ENCODE measurements at places on chromosomes 5 and 9. TPM values are rescaled to one million over a fixed set of nuclear protein-coding genes. Genes with fewer than 3 reads are reported as not detected.

SOHLH1 gene
- total RNA-seq = not detected

HAPLN1 gene
- 113 TPM for total RNA-seq

PAX5 gene
- total RNA-seq = not detected

- H3K27ac ChIP-seq = no peak overlapping the region
- DNase-seq = peak; percentile 30
- peaks cover 8% of the 10 kb centered on the region for H3K4me1 ChIP-seq
- no peaks in the 10 kb centered on the region for H3K36me3 ChIP-seq
These were observed 79.8 kb upstream of the SPATA31D4 start for GRCh38 chr9:81848472-81848871.

- no peak overlapping the region for H3K4me3 ChIP-seq
- DNase-seq = no peak
These were observed 222.4 kb upstream of the TNC start for GRCh38 chr9:115340314-115340713.

DNA sequence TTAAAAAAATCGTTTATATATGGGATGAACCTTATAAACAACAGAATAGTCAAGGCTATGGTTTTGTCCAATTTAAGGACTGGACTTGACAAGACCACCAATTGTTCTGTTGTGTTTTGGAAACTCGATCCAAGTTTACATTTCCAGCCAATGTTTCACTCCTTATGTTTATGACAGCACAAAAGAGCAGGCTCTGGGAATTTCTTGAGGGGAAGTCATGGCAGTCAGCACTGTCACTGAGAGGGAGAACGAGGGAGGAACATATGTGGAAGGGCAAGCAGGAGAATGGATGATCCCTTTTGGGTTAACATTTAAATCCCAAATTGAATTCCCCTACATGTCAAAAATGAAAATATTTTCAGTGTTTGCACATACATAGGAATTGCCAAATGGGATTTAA is 292.5 kb downstream of the MARCHF11 start:
- H3K27ac ChIP-seq = no peak overlapping the region
- peaks cover 2% of the 10 kb centered on the region for H3K27me3 ChIP-seq
- no peak for DNase-seq
- H3K4me1 ChIP-seq = peaks cover 18% of the 10 kb centered on the region
- H3K4me3 ChIP-seq = no peak overlapping the region

PCDHB8 gene
- total RNA-seq = 0.79 TPM

- H3K4me3 ChIP-seq = no peak overlapping the region
- DNase-seq = no peak
- no peak overlapping the region for H3K27ac ChIP-seq
- peaks cover 22% of the 10 kb centered on the region for H3K4me1 ChIP-seq
- no peaks in the 10 kb centered on the region for H3K27me3 ChIP-seq
These were observed 15.2 kb downstream of the NEK6 start for GRCh38 chr9:124272979-124273378.

PITX1 gene
- total RNA-seq = 14.0 TPM

DNA sequence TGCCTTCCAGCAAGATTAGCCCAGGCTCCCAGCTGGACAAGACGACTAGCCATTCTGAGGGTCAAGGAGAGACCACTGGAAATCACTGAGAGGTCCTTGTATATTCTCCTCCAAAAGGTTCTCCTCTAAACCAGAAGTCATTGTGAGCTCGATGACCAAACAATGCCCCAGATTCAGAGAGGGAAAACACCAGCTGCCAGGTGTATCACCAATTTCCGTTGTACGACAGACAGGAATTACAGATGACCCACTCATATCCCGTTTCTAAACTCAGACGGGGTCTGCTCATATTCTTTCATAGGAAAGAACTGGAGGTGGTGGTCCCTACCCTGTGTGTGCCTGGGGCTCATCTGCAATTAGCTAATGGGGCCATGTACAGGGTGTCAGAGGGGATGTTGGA is 14.2 kb downstream of the FAXDC2 start:
- H3K4me1 ChIP-seq = peaks cover 18% of the 10 kb centered on the region
- no peak overlapping the region for H3K4me3 ChIP-seq
- no peaks in the 10 kb centered on the region for H3K27me3 ChIP-seq
- DNase-seq = no peak
- no peak overlapping the region for H3K27ac ChIP-seq
- H3K36me3 ChIP-seq = no peaks in the 10 kb centered on the region

DNA sequence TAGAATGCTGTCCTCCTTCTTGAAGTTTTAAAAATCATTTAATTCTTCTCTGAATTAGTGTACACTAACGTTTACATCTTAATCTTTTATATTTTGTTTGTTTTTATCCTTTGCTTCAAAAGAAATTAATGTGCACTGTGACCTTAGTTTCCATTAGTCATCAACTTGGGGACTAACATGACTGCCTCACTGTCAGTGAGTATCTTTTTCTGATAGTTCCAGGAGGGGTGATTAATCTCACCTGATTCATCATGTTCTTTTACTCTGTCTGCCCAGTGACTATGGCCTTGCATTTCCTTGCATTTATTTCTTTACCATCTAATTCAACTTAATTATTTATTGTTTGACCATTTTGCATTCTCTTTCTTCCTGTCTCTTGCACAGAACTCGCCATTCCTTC is 33.4 kb upstream of the NR3C1 start:
- H3K4me1 ChIP-seq = peaks cover 58% of the 10 kb centered on the region
- no peaks in the 10 kb centered on the region for H3K27me3 ChIP-seq
- no peak for DNase-seq
- H3K36me3 ChIP-seq = no peaks in the 10 kb centered on the region
- H3K27ac ChIP-seq = no peak overlapping the region

DNA sequence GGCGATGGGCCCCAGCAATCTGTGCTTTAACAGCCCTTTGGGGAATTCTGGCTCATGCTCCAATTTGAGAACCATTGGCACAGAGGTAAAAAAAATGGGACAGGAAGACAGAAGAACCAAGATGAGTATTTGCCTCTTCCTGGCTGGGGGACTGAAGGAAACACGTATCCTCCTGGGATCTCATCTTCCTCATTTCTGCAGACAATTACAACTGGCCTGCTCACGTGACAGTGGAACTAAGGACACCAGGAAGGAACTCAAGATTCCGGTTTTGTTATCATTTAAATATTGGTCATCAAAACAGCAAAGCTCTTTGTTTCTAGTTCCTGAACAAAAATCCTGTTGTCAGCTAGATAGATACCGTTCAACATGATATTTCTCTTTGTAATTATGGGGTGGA is 216.0 kb upstream of the DAP start:
- H3K36me3 ChIP-seq = no peaks in the 10 kb centered on the region
- DNase-seq = no peak
- H3K4me1 ChIP-seq = no peaks in the 10 kb centered on the region
- no peak overlapping the region for H3K4me3 ChIP-seq

FOXD4L5 gene
- total RNA-seq = 0.09 TPM

STPG3 gene
- total RNA-seq = not detected

PROP1 gene
- not detected for total RNA-seq

GRCh38 chr5:147303976-147304375 is 69.2 kb downstream of the STK32A start:
- no peaks in the 10 kb centered on the region for H3K27me3 ChIP-seq
- peak; percentile 74 for DNase-seq
- peaks cover 38% of the 10 kb centered on the region for H3K4me1 ChIP-seq
- H3K4me3 ChIP-seq = peak overlapping the region; percentile 26
- H3K27ac ChIP-seq = peak overlapping the region; percentile 72
- H3K36me3 ChIP-seq = peaks cover 6% of the 10 kb centered on the region

Measured in HFFc6 (cell line).